Eye (tissue), 1 donor: ENCODE measurements at places on chromosomes 12 and 14.

DNA sequence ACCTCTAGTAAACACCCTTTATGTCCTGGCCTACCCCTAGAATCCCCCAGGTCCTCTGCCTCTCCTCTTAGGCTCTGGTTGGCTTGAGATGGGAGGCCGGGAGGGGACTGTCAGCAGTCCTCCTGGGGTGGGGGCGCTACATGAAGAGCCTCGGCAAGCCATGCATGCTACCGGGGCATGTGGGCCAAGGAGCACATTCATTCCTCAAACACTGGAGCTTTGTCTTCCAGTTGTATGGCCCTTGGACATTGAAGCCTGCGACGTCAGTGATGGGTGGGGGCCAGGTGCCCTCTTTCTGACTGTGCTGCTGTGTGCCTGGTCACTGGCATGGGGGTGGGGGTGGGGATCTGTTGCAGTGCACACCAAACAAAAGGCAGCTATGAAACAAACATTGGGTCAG is 15.8 kb upstream of the CELA1 start:
- no peak for DNase-seq

DNA sequence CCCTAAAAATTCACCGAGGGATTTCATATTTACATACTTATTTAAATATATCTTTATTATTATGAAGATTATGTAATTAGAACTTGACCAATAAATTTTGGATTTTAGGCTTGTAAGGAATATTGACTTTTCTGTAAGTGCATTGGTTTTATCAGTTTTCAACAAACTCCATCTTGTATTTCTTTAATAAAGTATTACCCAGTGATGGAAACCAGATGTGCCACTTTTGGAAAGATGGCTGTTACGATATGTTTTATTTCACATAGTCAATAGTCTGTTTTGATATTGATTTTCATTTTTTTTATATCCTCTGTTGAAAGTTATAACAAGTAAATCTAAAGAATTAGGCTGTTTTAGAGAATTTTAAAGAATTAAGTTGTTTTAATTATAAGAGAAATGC is 1.8 kb downstream of the MON2 start:
- peak; percentile 24 for DNase-seq

- no peak for DNase-seq
Measured at GRCh38 chr12:26642361-26642760, 190.6 kb downstream of the ITPR2 start.

GRCh38 chr14:52235866-52236510 is 31.5 kb upstream of the PTGDR start:
- peak; percentile 24 for DNase-seq

DNA sequence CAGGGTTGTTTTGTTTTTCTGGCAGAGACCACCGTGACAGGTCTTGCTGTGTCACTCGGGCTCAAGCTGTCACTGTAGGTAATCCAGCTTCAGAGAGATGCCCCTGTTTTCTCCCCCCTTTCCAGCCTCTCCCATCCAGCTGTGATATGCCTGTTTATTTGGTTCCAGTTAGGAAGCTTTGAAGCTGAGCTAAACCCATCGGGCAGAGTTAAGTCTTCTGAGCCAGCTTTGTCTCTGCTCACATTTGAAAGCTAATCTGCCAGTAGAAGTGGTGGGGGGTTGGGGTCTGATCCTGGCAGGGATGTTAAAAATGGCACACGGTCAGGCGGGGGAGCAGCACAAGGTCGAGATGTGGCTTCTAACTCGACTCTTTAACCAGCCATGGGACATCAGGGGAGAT is 130.0 kb downstream of the TSPAN9 start:
- peak; percentile 71 for DNase-seq

GRCh38 chr14:58566979-58567378 is 70.8 kb upstream of the DACT1 start:
- DNase-seq = no peak

GRCh38 chr14:101063121-101063520 is 159.6 kb upstream of the RTL1 start:
- DNase-seq = no peak

DNA sequence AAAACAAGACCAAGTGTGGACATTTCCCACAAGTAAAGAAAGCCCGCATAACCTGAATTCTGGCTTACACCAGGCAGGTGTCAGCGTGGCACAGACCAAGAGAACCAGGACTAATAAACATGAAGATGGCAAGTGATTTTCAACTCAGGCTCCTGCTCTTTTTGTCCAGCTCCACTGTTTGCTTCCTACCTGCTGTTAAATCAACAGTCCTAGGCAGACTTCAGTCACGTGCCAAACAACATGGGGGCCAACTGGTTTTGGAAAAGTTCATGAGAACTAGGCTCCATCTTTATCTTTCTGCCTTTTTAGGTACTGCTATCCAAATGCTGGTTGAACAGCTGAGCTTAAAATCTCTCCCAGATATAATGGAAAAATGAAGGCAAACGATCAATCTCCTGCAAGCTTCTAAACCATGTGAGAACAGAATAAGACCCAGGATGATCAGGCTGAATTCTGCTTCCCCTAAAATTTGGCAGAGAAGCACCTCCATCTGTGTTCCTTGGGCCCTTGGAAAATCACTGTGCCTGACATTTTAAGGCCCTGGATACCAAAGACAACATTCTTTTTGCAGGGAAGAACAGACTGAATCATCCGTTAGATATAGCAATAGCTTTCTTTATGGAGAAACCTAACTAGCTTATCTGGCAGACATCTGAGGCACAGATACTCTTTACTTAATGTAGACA is 215.6 kb upstream of the USP15 start:
- no peak for DNase-seq

DNA sequence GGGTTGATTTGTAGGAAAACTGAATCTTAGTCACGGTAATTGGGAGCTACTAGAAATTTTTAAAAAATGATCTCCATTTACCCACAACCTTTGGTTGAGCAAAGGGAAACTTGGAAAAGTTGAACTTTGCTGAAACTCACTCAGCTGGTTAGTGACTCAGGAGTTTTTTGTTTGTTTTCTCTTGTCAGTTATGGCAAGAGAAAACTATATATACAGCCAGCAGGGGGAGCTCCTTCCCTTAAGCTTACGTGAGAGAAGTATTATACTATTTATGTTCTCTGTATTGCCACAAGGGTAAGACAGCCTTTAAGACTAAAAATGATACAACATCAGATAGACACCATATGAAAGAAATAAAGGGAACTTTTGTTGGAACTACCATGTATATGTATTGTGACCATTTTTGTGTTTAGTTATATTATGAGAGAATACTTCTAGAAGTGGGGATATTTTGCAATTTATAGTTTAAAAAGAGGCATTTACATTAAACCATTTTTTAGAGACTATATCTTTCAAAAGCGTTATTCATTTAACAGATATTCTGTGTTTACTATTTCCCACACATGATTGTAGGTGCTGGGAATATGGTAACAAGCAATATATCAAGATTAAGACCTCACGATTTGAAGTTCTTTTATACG is 28.1 kb upstream of the TBC1D30 start:
- peak; percentile 92 for DNase-seq

DNA sequence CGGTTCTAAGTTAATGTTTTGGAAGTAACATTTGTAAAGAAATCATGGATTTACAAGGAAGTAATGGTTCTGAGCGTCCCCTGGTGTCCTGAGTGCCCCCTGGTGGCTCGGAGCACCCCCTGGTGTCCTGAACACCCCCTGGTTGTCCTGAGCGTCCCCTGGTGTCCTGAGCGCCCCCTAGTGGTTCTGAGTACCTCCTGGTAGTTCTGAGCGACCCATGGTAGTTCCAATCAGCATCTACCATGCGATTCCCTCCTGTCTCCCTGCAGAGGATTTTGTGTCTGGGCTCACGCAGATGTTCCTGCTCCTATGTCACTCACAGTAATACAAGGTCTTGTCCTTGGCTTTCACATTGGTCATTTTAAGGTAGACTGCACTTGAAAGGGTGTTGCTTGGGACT is 1352.9 kb downstream of the TMEM121 start:
- no peak for DNase-seq

GRCh38 chr12:122421821-122422729 is at the start of gene CLIP1:
TSS of gene CLIP1 (minus strand) at chr12:122422669. CDS start at chr12:122380452, 42,217 bp downstream.
- DNase-seq = peak; percentile 86

DNA sequence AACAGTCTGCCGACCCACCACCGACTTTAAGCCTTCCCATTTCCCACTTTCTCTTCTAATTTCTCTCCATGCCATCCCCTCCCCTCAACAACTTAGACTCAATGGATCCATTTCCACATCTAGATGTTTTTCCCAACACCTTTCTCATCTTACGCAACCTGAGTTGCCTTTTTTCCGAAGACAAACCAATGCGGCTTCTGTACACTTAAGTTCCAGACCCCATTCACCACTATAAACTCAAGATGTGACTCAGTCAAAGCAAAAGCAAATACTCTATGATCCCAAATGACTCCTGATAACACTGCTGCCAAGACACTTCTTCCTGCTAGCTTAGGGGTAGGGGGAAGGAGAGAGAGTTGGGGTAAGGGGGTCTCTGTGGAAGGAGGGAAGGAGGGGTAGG is 1.3 kb downstream of the IL22 start:
- DNase-seq = no peak

DNA sequence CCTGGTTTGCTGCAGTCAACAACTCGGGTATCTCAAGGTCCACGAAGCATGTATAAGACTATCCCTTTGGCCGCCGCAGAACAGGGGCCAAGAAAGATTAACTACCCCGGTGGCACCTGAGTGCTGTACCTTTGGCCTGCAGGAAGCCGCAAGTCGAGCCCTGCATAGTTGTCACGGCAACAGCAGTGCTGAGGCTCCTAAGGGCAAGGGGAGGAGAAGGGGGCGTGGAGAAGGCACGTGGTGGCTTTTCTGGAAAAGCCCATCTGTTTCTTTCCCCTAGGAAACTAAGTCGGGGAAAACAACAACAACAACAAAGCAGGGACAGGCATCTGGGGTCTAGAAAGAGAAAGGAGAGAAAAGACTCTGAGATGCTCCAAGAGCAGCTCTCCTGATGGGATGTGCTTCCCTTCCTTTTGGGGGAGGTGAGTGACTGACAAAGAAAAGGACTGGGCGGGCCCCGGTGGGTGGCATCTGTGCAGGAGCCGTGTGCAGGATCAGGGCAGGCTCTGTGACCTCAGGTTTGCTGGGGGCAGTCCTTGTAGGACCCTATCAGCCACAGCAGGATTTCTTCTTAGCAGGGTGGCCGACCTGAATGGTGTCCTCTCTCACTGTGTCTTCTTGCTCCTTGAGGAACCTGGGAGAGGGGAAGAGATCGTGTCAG is 123.9 kb downstream of the PRMT8 start:
- peak; percentile 56 for DNase-seq

GRCh38 chr14:20262642-20263128 is 23.6 kb downstream of the OR11H4 start:
- DNase-seq = peak; percentile 4

- no peak for DNase-seq
Measured at GRCh38 chr12:78177298-78177697, 346.6 kb downstream of the NAV3 start.

GRCh38 chr14:52080158-52080800 is 11.4 kb upstream of the NID2 start:
- no peak for DNase-seq

GRCh38 chr14:33393895-33394368 is 455.3 kb downstream of the NPAS3 start:
- DNase-seq = peak; percentile 54

DNA sequence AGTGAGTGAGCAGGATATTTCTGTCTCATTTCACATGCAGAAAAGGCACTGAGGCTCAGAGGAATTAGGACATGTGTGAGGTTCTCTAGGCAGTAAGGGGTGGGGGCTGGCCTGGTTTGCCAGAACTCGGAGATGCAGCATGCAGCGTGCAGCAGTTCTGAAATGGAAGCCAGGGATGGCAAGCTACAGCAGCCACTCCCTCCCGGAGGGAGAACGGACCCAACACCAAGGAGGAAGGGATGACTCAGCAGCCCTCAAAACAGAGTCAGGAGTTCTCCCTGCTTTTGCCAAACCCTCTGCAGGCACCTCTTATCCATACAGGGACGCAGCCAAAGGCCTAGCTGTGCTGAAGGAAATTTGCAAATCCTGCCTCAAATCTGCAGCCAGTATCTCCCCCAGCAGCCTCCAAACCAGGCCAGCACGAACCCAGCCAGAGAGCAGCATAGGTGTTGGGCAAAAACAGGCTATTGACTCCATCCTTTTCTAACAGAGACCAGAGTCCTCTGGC is 10.3 kb upstream of the SERPINA3 start:
- DNase-seq = peak; percentile 26

GRCh38 chr14:88710709-88711108 is 82.0 kb downstream of the EML5 start:
- DNase-seq = no peak

DNA sequence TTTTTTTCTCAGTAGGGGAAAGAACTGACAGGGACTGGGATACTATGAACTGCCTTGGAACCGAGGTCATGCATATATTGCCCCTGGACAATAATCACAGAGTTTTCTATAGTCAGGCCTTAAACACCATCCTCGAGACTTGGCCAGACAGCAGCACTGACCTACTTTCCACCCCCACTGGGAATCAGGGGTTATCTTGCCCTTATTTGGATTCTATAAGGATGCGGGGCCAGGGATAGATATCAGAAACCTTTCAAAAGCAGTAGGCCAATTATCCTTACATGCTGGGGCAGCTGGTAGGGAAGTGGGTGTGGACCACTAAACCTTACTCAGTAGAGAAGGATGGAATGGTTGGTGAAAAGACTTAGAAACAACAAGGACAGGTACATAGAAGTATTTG is 2.0 kb downstream of the ZNF219 start:
- DNase-seq = peak; percentile 51

GRCh38 chr14:68862954-68863594 is 70.2 kb upstream of the ZFP36L1 start:
- peak; percentile 93 for DNase-seq

- DNase-seq = no peak
Measured at GRCh38 chr14:36702474-36702873, 40.8 kb downstream of the PAX9 start.

DNA sequence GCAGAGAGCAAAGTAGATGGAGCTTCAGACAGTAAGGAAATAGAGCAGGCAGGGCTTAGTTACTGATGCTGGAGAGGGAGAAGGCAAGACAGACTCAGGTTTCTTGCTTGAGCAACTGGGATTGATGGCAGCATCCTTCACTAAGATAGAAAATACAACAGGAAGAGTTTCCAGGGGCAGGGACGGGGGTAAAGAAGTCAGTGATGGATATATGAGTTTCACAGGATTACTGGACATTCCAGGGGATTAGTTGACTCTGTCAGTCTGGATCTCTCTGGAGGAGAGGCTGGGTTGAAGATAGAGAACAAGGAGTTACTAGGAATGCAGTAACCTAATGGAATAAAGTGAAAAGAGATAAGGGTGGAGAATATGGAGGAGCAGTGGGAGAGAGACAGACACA is 74.5 kb upstream of the ATF1 start:
- DNase-seq = peak; percentile 11
